ENCODE measurements at places on chromosomes 3 and 15.

DNA sequence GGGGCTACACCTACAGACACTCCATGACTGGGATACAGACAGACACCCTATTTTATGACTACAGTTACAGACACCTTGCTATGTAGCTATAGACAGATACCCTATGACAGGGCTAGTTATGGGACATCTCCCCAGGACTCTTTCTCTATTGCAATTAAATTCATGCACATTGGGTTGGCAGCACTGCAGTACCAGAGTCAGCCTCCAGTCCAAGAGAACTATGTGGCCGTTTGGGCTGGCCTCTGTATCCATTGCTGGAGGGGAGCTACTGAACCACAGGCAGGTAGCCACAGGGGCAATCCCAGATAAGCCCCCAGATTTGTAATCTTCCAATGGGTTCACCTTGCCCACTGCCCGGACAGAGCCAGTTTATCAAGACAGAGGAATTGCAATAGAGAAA, 108.4 kb upstream of the SPATA16 start:
- DNase-seq, result no peak

- no peak for DNase-seq
Observed at GRCh38 chr3:114308377-114308776, 14.5 kb downstream of the TIGIT start.

DNA sequence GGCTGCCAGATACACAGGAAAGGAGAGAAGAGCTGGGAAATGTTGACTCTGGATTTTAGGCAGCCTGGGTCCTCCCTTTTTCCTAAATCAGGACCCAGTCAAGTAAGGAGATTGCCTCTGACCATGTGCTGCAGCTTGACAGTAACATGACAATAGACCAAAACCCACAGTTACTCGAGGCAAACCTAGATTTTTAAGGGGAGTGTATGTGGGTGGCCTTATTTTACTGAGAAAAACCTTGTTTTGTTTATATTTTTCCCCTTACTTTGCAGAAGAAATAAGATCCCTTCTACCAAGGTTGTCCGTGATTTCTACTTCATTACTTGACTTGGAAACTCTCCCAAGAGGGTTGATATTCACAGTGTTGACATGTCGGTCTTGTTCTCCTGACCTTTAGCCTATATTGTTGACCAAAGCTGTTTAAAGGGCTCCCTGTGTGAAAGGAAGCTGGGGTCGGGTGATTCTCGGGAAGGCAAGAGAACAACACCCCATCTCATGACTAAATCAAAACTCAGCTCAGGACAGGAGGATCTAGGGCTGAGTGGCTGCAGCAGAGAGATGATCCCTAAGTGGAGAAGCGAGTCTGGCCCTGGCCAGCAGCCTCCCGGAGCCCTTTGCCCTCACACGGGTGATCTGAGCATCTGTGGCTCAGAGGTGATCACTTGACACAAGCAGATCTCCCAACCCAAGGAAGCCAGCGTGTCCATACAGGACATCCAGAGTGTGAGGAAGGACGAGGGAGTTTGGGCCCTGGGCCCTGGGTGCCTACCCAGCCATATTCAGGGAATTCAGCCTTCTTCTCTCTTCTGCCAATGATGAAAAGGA, 31.0 kb upstream of the SLCO2A1 start:
- DNase-seq, result no peak

DNA sequence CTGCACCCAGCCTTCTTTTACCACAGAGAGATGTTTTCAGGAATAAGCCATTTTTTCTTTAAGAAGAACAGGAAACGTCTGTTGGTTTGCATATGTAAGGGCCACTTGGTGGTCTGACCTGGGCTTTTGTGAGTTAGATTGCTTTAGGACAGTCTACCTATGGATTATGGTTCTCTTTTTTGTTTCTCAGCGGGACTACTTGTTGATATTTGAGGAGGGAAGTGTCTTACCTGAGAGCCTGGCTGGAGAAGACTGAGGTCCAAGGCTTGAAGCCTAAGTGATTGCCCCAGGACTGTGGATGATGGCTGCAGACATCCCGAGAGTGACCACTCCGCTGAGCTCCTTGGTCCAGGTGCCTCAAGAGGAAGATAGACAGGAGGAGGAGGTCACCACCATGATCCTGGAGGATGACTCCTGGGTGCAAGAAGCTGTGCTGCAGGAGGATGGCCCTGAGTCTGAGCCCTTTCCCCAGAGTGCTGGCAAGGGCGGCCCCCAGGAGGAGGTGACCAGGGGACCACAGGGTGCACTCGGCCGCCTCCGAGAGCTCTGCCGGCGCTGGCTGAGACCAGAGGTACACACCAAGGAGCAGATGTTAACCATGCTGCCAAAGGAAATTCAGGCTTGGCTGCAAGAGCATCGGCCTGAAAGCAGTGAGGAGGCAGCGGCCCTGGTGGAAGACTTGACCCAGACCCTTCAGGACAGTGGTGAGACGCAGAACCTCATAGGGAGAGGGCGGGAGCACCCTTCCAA, 3.0 kb downstream of the ZSCAN2 start:
- no peak for DNase-seq

DNA sequence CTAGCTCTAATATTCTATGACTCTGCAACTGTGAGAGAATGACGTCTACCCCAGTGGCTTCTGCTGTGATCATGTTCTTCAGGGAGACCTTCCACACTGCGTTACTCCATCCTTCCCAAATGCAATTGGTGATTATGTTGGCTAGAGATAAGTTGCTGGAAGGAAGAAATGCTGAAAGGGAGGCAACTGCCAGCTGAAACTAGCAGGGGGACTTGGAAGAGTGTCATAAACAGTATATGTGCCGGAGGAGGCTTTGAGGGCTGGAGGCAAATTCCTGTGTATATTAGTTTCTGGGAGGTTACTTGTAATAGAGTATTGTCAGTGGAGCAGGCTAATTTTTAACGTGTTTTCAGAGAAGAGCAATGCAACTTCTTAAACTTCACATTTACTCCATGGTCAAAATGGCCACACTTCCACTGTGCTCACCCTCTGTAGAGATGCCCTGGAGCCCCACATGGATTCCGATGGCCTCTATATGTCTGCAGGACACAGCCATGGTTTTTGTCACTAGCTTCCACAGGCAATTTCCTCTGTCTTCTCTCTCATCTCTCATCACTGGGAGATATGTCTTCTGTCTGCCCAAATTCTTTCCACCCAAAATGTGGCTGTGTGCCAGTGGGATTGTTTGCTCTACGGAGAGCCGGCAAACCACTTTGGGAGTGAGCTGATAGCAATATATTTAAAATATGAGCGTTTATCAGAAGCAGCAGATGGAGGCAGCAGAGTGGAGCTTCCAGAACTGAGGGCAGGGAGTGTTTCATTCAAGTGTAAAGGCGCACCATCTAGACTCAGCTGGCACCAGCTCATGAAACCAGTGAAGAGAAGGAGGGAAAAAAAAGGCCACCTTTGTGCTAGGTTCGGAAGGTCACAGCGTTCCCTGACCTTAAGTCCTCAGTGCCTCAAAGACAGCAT, 13.3 kb upstream of the CD47 start:
- DNase-seq, result peak; percentile 47

DNA sequence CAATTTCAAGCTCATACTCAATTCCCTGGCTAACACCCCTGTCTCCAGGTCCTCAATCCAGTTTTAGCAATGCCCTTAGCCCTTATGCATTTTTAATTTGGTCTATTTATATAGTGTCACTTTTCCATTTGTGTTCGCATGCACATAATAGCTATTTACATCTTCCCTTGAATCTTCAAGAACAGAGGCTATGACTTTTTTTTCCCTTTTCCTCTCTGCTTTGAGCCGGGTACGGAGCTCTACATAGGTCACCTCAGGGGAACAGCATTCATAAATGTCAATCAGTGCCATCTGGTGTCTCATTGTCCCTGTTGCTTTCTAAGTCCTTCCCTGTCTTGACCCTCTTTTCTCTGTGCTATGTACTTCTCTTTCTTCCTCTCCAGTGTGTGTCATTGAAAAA, 26.5 kb upstream of the ACTC1 start:
- DNase-seq, result no peak

DNA sequence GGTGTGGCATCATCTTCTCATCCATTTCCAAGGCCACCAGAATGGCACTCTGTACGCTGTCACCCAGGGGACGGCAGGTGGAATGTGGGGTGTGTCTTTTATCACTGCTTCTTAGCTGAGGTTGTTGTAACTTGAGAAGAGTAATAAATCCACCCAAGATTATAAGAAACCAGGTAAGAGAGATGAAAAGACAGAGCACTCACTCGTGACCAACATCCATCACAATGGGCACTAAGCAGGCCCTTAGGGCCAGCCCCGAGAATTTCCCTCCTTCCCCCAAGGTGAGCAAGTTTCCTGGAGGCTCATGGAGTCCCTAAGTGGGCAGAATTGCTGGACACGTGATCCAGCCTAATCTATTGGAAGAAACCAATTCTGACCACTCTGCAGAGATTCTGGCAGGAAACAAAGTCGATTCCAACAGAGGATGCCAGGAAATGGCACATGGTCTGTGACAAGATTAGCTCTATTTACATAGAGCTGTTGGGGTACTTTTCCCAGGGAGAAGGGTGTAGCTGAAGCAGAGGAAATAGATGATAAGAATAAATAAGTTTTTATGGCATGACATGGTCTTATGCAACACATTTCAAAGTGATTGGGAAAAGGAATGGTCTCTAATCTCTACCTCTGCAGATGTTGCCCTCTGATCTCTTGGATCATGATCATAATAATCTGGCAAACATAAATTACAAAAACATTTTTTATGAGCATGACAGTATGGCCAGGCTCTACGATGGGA, 22.5 kb downstream of the SLC6A20 start:
- DNase-seq, result no peak

DNA sequence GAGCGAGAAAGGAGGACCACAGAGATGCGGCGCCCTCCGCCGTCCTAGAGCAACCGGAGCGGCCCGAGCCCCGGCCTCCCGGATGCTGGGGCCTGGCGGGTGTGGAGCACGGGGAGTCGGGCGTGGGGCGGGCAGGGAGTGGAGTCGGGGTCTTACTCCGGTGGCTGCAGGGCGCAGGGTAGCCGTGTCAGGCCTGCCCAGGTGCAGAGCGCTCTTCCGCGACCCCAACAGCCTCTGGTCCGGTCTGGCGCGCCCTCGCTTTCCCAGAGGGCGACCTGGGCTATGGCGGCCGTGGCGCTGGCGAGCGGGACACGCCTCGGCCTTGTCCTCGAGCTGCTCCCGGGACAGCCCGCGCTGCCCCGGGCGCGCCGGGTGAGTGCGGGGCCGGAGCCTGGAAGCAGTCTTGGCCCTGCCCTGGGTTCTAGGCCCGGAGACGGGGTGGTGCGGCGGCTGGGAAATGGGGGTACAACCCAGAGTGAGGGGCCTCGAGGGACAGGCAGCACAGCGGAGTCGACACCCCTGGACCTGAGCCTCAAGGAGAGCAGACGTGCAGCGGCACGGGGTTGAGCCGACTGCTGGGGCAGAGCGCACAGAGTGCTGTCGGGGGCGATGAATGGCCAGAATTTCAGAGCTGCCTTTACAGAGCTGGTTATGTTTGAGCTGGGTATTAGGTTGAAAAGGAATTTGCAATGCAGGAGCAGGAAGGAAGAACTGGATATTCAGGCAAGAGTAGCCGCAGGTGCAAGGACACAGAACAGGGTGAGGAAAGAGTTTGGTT, at the start of gene ZNF662:
TSS of gene ZNF662 (plus strand) at position 73 of the 778 bp plus-strand sequence. CDS start 1,973 bp downstream, outside the sequence.
- peak; percentile 49 for DNase-seq

DNA sequence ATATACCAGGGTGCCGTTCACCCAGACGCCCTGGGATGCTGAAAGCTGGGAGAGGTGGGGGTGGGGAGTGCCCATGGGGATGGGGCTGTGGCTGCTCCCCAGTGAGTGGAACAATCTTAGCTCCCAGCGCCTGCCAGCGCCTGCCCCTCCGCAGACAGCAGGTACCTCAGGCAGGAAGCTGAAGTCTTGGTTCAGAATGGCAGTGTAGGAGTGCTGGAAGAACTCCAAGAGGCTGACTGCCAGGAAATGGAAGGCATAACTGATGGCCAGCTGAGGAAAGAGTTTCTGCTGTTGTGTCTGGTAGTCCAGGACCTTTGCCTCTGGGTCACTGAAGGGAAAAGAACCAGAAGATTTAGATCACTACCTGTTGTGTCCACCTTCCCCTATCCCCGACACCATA, 8.4 kb downstream of the ACOX2 start:
- no peak for DNase-seq

DNA sequence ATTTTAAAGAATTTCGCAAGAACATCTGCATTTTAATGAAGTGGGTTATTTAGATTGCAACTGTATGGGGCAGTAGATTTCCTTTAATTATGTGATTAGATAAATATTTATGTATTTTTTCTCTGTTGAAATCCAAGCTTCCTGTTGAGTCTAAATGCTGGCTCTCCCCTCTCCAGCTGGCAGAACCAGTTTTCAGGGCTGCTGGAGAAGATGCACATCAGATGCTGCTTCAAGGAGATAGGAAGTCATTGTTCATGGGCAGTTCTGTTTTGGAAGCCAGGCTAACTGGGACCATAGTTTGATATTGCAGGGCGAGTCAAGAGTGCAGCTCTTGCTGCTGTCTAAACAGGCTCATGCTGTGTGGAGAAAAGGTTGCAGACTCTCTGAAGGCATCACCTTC, 97.4 kb downstream of the SLC9A9 start:
- no peak for DNase-seq

DNA sequence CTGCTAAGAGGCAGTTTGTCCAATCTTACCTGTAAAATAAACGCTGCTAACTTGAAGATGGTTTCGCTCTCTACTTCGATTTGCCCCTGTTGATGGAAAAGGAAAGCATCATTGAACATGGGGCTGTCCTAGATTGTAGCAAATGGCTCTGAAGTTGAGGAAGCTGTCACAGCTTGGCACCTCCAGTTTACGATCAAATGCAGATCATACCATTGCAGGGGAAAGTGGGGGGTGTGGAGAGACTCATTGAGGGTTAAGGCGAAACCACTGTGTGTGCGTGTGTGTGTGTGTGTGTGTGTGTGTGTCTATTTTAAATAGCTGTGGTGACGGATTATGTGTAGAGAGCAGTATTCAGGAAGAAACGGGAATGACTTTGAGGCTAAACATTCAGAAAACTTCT, 127.6 kb upstream of the LMOD3 start:
- peak; percentile 54 for DNase-seq

DNA sequence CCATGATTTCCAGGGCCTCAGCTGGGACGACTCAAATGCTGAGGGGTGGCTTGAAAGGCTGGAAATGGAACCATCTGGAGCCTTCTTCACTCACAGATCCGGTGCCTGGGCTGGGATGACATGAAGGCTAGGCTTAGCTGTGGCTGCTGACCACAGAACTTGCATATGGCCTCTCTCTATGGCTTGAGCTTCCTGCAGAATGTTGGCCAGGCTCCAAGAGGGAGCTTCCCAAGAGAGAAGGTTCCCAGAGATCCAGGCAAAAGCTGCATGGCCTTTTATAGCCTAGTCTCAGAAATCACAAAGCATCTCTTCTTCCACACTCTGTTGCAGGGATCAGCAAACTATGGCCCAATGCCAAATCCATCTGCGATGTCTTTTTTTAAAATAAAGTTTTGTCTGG, 44.8 kb downstream of the GATM start:
- DNase-seq, result peak; percentile 19

GRCh38 chr3:145959457-145960088, 201.4 kb downstream of the PLOD2 start:
- no peak for DNase-seq

- no peak for DNase-seq
Observed at GRCh38 chr15:71350622-71351378, 235.5 kb downstream of the THSD4 start.
